Cortex of kidney (tissue), 1 donor: ENCODE measurements at places on chromosomes 12 and 14.

- no peak for DNase-seq
Measured at GRCh38 chr14:70919774-70920173, 12.5 kb downstream of the PCNX1 start.

DNA sequence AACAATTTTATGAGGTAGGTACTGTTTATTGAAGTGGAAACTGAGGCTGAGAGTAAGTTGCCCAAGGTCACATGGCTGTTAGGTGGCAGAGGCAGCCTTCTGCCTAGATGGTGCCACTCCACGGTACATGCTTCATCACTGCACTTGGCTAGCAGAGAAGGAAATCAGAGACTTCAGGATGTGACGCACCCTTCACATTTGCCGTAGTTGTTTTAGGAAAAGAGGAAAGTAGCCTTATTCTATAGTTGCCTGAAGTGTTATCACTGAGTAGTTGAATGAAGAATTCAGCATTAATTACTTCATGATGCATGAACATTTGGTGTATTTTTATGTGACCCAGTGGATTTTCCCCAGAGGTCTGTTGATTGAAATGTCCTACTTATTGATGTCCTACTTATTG lies 55.7 kb downstream of the ERC1 start:
- no peak for DNase-seq

DNA sequence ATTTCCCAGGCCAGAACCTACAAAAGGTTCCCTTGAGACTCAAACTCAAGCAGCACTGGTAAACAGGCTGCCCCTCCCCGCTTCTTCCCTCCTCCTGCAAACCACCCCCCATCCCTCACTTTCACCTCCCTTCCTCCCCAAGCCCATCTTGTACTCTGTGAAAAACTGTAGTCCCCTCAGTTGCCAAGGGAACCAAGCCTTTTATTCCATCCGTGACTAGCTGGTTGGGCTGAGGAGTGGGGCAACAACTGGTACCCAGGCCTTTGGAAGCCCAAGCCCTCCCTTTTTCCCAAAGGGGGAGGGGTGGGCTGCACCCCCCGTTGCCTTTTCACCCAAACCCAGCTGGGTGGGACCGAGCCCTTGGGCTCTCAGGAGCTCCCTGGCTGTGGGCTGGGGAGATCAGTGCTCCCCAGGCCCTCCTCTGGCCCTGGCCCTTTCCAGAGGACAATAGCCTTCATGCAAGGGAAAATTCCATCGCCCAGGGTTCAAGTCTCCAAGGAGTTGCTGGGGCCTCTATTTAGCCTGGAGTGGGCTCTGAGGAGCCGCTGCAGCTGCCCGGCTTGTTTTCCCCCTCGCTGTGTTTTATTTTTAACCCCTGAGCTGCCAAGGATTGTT lies 61.9 kb downstream of the ZFP36L1 start:
- DNase-seq: no peak

DNA sequence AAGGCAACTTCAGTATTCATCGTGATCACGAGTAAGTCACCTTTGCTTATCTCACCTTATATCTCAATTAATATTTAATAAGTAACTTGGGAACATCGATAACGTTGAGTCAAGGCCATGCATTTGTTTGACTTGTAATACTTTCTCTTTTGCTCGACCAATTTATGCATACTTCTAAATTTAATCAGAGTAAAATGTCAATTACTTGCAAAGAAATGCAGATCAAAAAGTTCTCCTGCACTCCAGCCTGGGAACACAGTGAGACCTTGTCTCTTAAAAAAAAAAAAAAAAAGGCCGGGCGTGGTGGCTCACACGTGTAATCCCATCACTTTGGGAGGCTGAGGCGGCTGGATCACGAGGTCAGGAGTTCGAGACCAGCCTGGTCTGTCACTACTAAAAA lies 11.8 kb upstream of the HIP1R start:
- DNase-seq: no peak

DNA sequence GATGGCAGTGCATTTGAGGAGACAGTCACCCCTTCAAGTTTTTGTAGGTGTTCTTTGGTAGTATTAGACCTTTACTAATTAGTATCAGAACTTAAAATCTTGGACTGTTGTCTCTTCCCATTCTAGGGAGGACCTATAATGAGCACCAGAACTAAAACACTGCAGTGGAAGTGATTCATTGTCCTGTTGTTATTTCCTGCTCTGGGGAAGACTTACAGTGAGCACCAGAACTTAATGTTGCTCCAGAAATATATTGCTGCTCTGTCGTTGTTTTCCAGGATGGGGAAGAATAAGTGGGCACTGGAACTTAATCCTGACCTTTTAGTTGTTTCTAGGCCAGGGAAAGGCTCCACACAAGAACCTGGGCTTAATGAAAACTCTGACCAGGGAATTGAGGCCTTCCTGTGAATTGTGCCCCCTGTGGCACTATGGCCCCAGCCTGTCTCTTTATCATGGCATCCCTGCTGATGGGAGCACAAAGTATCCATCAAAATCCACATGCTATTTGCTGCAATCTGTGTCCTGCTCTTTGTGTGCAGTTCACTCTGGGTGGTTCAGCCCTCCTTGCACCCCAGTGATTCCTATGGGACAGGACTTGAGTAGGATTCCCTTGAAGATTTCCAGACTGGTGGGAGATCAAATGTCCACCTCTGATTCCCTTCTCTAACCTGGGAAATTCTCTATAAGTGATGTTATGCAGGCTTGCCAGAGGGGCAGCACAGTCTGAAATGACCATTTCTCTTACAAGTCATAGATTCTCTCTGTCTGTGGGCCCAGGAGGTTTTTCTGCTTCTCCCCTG lies 175.8 kb downstream of the PAWR start:
- DNase-seq: no peak

DNA sequence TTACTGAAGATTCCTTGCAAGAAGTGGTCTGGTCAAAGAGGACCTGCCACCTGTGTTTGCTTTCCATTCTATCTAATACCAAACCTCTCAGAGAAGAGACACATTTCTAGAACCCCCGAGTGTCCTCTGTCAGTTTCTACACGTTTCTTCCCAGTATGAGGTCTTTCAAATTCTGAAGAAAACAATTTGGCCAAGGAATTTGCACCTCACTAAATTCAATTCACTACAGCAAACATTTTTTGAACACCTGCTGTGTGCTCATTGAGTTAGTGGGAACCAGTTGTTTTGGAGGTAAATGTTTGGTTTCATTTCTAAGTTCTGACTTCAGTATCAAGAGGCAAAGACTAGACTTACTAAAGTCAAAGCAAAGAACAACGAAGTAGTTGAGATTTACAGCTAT lies 19.4 kb downstream of the GPR19 start:
- DNase-seq: no peak

DNA sequence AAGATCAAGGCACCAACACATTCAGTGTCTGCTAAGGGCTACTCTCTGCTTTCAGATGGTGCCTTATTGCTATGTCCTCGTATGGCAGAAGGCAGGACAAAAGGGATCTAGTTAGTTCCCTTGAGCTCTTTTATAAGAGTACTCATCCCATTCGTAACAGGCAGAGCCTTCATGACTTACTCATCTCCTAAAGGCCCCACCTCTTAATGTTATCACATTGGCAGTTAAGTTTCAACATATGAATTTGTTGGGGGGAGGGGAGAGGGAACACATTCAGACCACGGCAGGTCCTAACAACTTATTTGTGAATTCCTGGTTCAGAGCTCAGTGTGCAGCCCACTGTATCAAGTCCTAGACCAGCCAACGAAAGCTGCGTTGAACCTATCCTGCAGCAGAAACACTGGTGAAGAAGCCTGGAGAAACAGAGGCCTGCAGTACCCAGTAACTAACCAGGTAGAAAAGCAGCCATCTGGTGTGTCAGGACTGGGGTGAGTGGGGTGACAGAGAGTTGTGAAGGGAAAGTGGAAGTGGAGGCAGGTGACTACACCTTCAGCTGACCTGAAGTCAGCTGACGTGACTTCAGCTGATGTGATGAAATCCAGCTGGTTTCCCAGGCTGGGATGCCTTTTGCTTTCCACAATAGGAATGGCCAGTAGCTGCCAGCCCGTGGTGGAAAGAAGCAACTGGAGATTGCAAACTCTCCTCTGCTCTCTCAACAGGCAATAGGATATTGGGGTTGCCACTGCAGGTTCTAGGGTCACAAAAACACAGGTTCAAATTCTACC lies 101.6 kb upstream of the PLXNC1 start:
- no peak for DNase-seq

DNA sequence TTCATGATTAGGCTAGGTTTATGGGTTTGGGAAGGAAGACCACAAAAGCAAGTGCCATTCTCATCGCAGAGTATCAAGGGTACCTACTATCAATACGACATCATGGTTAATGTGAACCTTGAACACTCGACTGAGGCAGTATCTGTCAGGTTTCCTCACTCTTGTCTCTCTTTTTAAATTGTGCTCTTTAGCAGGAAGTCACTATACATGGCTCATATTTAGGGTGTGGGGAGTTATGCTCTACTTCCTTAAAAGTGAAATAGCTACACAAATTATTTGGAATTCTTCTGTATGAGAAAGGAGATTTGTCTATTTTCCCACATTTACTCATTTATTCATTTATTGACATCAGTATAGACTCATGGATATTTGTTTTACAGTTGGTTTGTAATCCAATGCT lies 5.9 kb upstream of the CLEC4E start:
- no peak for DNase-seq

DNA sequence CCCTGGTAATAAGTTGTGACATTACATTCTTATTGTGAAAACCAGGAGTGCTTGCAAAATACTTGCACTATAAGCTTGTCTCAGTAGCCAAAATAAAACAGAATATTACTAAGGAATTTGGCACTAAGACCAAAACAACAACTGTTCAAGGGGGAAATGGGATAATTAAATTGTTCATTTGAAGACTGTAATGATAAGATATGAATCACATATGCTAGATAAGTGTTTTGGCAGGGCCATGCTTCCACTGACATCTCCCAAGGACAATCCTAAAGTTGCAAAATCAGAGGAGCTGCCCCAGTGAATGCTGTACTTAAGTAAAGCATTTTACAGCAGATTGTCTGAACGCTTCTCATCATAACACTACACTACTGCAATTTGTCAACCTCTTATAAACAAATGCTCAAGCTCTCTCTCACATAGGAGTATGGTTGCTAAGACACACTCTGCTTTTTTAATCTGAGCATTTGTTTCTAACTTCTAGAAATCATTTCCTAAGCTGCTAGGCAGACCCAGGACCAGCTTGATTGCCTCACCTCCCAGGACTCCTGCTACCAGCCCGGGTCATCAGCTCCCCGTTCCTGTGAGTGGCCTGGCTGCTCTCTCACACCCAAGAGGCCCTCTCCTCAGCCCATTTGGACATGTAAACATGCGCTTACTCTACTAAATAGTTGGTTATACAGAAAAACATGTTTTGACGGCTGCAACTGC lies 191.5 kb downstream of the PAX9 start:
- DNase-seq: no peak

GRCh38 chr12:112985642-112986290 lies 7.4 kb downstream of the OAS2 start:
- DNase-seq: no peak
